ENCODE measurements at places on chromosomes 6 and 20.

- DNase-seq, result no peak
These were observed 152.8 kb downstream of the TAF4 start for GRCh38 chr20:61912665-61913422.

DNA sequence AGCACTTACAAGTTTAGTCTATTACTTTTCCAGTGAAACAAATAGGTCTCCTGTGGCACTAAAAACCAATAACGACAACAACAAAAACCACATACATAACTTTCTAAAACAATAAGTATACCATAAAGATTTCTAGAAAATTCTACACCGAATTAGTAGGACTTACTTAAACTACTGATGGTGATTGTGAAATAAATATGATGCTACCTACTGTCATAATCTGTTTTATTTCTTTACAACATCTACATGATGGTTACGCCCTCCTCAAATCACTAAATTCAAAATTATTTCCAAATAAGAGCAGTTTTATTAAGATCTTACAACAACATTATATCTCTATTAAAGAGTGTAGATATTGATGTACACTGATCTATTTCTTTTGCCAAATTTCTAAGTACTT lies 147.0 kb downstream of the DST start:
- DNase-seq, result no peak

- DNase-seq, result no peak
These were observed 25.9 kb upstream of the UST start for GRCh38 chr6:148720897-148721296.

- no peak for DNase-seq
These were observed 152.3 kb downstream of the ALDH8A1 start for GRCh38 chr6:134797400-134798113.

- DNase-seq, result peak; percentile 1
These were observed 53.7 kb downstream of the E2F3 start for GRCh38 chr6:20455251-20455940.

GRCh38 chr20:2663887-2664719 lies at the start of gene IDH3B:
TSS of gene IDH3B (minus strand) at chr20:2664216. CDS start at chr20:2664188, 28 bp downstream.
- peak; percentile 78 for DNase-seq

DNA sequence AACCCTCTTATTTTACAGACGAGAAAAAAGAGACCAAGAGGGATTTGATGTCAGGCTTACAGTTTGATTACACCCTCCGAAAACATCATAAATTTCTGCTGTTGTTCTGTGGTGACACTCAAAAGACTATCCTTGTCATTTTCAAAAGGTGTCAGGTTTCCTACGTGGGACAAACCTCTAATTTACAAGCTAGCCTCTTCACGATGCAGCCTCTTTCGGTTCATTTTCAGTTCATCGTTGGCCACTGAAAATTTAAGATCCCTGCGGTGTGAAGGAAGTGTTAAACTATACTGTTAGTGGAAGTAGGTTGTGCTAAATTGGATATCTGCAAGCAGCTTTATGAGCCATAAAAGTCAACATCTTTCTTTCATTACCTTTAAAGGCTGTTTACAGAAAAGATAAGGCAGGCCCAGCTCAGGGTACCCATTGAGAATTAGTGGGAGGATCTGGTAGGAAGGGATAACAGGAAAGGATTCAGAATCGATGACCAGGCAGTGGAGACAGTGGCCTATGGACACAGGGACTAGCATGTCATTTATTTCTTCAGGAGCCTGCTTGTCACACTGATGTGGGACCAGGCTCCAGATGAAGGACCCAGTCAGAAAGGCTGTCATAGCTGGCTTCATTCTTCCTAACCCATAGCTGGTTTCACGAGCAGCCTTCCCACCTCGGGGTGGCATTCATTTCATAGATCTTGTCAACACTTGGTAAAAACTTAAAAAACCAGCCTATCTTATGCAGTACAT lies 329.1 kb upstream of the SOX4 start:
- DNase-seq, result no peak
